Activated naive CD8-positive, alpha-beta T cell treated with anti-CD3 and anti-CD28 coated beads, Interleukin-2, amount 10 ng/mL, durations not matched to agents 7 days and 5 days (primary cell): ENCODE measurements at places on chromosomes 5 and 9. TPM values are rescaled to one million over a fixed set of nuclear protein-coding genes. Genes with fewer than 3 reads are reported as not detected.
A peak's percentile ranks its signal among the peaks of the same experiment; 100 is the strongest.

The PCDHGB2 gene
- total RNA-seq, result 0.64 TPM

DNA sequence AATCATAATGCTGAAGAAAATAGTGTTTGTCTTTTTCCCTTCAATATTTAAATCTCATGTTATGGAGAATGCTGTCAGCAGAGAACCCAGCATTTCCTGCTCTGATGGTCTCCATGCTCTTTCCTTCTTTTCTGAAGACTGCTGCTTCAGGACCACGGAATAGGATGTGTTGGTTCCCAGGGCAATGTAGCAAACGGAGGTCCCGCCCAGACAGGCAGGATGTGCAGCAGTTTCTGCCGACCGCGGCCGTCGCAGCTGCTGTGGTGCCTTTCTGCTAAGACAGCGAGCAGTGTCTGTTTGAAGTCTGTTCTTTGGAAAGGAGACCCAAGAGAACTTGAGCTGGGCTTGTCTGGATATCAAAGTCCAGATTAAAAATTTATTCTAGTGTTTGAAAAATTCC, 654.3 kb downstream of the CCDC171 start:
- DNase-seq, result peak; percentile 56

DNA sequence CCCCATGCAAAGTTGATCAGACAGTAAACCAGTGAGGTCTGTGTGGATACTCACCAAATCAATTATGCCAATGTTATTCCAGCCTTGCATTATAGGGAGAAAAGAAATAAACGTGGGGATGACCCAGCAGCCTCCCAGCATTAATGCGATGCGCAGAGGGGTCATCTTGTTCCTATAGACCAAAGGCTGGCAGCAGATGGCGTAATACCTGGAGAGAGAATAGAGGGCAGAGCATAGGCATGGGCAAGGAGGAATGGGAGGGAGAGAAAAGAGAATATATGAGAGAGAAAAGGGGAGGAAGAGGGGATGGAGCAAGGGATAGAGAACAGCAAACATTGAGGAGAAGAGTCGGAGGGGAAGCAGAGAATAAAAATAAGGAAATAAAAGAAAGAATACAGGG, 131.2 kb downstream of the HTR4 start:
- DNase-seq, result no peak

DNA sequence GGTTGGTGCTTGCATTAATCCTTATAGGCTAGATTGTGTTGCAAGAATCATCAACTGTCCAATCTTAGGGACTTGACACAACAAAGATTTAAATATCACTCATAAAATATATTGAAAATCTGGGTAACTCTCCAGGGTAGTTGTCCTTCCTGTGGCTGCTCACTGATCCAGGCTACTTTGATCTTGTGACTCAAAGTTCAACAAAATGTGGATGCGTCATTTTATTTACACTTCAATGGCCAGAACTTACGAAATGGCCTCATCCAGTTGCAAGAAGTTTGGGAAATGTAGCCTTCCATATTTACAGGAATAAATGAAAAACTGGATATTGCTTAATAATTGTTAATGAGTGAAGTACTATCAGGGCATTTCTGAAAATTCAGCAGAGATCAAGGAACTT, 235.5 kb upstream of the ACTBL2 start:
- no peak for DNase-seq

- no peak for DNase-seq
Measured at GRCh38 chr5:126094991-126095390, 328.2 kb upstream of the GRAMD2B start.

- DNase-seq, result no peak
Measured at GRCh38 chr9:22508790-22509189, 62.2 kb downstream of the DMRTA1 start.

- no peak for DNase-seq
Measured at GRCh38 chr5:151178777-151179488, 21.4 kb upstream of the ANXA6 start.
